Cerebellar nuclear complex (tissue), 1 donor: ENCODE measurements at places on chromosomes 12 and 14.

- DNase-seq: no peak
These were observed 77.0 kb downstream of the CATSPERB start for GRCh38 chr14:91654836-91655235.

DNA sequence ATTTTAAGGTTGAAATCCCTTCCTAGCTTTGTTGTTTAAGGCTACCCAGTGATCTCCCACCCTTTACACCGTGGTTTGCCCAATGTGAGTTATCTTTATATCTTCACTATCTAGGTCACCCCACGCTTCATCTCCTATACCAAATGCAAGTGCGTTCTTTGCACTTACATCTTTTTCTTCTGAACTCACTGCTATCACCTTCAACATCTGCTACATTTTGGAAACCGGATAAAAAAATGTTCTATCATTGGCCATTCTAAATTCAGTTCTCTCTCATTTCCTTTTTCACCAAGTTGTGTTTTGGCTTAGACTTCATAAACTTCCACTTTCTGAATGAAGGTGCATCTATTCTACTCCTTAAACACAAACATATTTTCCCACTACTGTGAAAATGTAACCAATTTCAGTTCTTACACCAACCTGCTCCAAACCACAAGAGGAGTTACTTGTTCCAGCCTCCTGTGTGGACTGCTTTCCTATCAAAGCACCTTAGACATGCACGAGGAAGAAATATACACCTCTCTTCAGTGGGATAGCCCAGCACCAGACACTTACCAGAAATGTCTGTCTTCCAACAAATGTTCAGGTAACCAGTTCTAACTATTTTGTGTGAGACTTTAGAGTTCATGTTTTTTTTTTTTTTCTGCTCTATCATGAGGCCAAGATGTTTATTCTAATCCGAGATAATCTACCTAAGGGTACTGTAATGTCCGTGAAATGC is 21.9 kb downstream of the CLEC9A start:
- DNase-seq: no peak

DNA sequence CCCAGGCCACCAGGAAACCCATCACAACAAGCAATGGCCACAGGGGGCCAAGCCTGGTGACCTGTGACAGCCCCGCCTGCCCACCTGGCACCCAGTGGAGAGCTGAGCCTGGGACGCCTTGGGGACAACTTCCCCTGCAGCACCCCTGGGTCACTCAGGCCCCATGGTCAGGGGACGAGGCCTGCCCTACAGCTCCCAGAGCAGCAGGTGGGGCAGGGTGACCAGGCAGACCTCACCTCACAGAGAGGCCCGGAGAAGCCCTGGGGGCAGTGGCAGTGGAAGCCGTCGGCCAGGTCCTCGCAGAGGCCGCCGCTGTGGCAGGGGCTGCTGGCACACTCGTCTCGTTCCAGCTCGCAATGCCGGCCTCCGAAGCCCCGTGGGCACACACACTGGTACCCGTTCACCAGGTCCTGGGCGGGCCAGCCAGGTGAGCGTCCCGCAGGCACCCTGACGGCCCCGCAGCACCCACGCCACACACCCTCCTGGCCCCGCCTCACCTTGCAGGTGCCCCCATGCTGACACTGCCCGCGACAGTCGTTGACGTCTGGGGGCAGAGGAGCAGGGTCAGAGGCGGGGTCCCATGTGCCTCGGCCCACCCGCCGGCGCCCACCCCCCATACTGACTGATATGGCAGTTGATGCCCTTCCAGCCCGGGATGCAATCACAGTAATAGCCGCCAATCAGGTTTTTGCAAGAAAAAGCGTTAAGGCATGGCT is 18.1 kb downstream of the JAG2 start:
- no peak for DNase-seq

GRCh38 chr14:26839481-26839880 is 241.6 kb upstream of the NOVA1 start:
- DNase-seq: no peak

- DNase-seq: no peak
These were observed 121.3 kb downstream of the RPS29 start for GRCh38 chr14:49464885-49465284.

DNA sequence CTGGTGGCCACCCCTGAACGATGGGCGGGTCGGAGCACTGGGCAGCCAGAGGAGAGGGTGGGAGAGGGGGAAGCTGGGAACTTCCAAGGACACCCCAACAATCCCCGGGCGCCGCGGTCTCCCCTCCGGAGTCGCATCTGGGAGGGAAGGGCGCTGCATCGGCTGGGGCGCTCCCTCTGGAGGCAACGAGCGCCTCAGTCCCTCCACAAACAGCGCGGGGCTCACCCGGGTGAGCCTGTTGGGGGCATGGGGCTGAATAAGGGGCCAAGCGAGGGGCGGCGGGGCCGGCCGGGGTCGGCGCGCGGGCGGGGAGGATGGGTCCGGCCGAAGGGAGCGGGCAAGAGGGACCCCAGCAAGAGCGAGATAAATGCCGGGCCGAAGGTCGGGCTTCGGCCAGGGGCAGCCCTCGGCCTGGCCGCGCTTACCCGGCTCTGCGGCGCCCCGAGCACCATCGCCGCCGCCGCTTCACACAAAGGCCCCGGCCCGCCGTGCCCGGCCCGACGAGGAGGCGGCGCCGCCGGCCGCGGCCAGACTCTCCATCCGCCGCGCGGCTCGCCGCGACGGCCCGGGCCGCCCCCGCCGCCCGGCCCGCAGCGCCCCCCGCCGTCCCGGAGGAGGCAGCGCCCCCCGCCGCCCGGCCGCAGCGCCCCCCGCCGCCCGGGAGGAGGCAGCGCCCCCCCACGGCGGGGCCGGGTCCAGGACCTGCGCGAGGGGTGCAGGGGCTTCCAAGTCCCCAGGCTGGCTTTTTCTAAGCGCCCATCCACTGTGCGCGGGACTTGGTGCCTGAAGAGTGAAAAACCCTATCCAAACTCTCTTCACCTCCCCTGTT is at the start of gene ZBTB39:
TSS of gene ZBTB39 (minus strand) at position 567 of the 829 bp plus-strand sequence. CDS start 1,629 bp downstream, outside the sequence.
- DNase-seq: no peak

DNA sequence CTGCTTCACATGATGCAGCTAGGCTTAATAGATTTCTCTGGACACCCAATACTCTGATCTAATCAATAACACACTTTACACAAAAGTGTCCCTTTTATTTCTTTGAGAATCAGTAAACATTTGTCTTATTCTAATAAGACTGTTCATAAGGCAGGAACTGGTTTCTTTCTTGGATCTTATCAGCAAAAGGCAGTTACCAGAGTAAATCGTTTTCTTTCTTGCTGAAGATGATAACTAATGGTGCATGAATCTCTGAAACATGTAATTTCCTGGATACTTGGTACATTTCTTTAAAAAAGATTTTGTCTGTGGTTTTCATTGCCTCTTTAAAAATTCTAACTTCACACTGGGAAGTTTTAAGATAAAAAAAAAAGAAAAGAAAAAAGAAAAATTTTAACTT is 39.6 kb downstream of the WIF1 start:
- no peak for DNase-seq

DNA sequence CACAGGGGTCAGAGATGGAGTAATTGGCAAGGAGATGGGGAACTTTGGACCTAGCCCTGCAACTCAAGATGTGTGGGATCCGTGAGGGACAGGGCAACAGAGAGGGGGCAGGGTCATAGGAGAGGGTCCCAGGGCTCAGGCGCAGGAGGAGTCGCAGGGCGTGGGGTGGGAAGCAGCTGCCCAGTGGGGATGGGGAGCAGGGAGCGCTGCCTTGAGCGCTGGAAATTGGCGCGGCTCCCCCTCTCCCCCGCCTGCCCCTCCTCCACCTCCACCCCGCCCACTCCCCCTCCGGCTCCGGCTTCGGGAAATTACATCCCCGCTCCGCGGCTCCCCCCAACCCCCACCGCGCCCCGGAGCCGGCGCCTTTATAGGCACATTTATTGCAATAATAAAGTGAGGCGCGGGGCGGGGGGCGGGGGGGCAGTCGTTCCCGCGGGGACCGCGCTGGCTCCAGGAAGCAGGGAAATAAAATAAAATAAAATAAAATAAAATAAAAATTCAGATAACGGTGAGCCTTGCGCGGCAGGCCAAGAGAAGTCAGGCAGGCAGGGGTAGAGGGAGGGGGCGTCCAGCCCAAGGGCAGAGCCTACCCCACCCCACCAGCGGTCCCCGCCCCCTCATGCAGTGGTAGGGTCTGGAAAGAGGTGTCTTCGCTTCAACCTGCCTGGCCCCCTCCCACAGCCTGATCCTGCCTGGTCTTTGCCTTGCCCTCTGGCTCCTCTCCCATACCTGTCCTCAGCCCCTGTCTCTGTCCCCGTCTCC is 3.6 kb downstream of the NXPH4 start:
- DNase-seq: no peak

GRCh38 chr14:89190765-89191513 is 226.1 kb downstream of the FOXN3 start:
- no peak for DNase-seq

DNA sequence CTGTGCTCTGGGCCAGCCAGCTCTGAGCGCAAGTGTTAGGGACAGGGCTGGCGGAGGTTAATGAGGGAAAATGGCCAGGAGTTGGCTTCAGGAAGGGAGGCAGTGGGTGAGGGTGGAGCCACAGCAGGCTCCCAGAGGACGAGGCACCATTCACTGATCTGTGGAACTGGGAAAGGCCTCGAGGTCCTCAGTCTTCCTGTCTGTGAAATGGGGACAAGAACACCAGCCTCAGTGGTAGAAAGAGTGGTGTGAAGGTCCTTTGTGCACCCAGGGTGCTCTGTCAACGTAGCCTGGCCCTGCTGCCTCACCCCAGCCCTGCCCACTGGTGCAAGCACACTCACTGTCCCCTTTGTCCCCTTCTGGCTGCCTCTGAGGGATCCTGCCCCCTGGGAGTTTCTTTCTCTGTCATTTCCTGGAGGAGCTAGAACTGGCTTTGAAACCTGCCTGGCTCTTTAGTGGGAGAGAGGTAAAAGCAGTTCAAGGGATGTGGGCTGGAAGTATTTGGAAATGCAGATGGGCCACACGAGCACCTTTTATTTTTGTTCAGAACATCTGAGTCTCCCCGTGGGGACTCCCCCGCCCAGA is 25.0 kb downstream of the SYNDIG1L start:
- no peak for DNase-seq

GRCh38 chr12:94686834-94687628 is 36.7 kb upstream of the TMCC3 start:
- no peak for DNase-seq

DNA sequence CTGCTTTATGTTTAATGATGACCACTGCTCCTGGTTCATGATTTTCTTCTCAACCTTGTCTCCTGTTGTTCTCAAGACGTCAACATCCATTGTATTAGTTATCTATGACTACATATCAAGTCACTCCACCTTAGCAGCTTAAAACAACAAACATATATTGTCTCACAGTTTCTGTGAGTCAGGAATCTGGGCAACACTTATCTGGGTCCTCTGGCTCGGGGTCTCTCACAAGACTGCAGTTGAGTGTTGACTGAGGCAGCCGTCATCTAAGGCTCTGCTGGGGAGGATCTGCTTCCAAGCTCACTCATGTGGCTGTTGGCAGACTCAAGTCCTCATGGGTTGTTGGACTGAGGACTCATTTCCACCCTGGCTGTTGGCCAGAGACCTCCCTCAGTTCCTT is 27.3 kb upstream of the FRS2 start:
- DNase-seq: no peak

- peak; percentile 23 for DNase-seq
These were observed 2.9 kb upstream of the SETD1B start for GRCh38 chr12:121800694-121801594.

GRCh38 chr14:74594029-74594428 is 18.0 kb downstream of the LTBP2 start:
- no peak for DNase-seq

DNA sequence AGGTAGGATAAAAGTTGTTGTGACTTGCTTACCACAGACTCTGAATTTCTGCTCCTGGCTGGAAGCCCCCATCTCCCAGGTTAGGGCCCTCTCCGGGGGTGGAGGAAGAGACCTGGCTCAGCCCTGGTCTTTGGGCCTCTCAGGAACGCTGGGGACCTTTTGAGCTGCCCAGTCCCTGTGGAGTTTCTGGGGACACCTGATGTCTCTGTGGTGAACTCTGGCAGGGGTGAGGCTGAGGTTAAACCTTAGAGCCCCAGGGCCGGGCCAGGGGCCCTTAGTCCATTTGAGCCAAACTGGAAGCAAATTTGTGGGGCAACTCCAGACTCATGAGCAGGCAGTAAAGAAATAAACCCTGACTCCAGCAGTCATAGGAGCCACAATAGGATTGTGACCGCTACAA is 112.1 kb downstream of the ADGRD1 start:
- no peak for DNase-seq

DNA sequence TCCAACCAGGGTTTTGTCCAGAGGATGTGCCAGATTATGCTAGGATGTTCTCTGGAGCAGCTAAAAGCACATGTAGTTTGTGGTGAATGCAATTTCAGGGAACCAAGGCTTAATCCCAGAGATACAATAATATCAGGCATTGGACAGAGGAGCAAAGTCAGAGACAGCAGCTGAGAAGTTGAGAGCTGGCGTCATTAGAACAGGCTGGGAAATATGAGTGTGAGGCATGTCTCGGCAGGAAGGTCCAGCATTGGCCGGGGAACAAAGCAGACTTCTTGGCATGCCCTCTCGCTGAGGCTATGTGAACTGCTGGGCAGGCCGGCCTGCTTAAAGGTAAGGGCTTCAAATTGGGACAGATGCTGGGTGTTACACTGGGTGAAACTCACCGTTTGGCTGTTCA is 125.4 kb downstream of the CAND1 start:
- DNase-seq: no peak
